ENCODE measurements at places on chromosomes 12 and 14. TPM values are rescaled to one million over a fixed set of nuclear protein-coding genes. Genes with fewer than 3 reads are reported as not detected.

The TAS2R19 gene
- total RNA-seq: not detected

GRCh38 chr14:98293576-98293975 is 978.4 kb downstream of the BCL11B start:
- no peak overlapping the region for H3K27ac ChIP-seq
- H3K36me3 ChIP-seq: no peaks in the 10 kb centered on the region
- H3K27me3 ChIP-seq: no peaks in the 10 kb centered on the region
- no peak overlapping the region for H3K4me3 ChIP-seq
- no peak for DNase-seq

GRCh38 chr14:100988011-100988410 is 84.5 kb upstream of the RTL1 start:
- H3K4me3 ChIP-seq: no peak overlapping the region
- peak overlapping the region; percentile 98 for H3K27ac ChIP-seq
- peak; percentile 64 for DNase-seq
- H3K4me1 ChIP-seq: peaks cover 48% of the 10 kb centered on the region
- no peaks in the 10 kb centered on the region for H3K36me3 ChIP-seq
- no peaks in the 10 kb centered on the region for H3K27me3 ChIP-seq

DNA sequence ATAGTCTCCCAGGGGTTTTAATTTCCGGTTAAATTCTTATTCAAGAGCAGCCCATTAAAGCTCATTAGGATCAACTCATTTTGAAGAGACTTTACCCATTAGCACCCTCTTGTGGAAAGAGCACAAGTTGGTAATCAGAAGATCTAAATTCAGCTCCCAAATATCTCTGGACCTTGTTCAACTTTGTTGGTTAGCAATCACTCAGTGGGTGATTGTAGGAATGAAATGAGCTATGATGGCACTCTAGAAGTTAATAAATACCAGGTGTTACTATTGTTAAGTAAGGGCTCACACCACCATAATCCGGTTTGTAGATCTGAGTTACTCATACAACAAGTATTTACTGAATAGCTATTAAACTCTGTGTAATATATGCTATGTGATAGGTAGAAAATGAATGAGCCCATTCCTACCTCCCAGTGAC is 42.9 kb downstream of the TRIP11 start:
- peaks cover 9% of the 10 kb centered on the region for H3K36me3 ChIP-seq
- no peak overlapping the region for H3K4me3 ChIP-seq
- peaks cover 9% of the 10 kb centered on the region for H3K4me1 ChIP-seq
- H3K27me3 ChIP-seq: no peaks in the 10 kb centered on the region
- DNase-seq: peak; percentile 57
- H3K27ac ChIP-seq: peak overlapping the region; percentile 37

- H3K27me3 ChIP-seq: no peaks in the 10 kb centered on the region
- no peak overlapping the region for H3K4me3 ChIP-seq
- H3K4me1 ChIP-seq: peaks cover 7% of the 10 kb centered on the region
- DNase-seq: peak; percentile 56
- no peak overlapping the region for H3K27ac ChIP-seq
These were observed 8.1 kb upstream of the RABGGTA start for GRCh38 chr14:24279301-24280186.

All from PC-3 (cell line).